ENCODE measurements at places on chromosomes 16 and 17.

DNA sequence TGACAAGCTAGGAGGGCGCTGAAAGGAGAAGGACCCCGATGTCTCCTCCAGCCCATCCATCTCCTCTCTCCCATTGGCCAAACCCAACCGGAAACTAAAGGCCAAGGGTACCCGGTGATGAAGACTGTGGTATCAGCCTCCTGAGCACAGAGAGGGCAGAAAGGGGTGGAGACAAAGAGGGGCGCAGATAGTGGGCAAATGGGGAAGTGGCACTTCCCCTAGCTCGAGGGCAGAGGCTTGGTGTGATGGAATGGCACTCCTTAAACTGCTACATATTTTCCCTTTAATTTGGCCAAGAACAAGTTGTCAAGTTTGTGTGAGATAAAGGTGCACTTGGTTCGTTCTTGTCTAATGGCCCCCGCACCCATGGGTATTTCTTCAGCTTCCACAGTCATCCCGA lies 27.8 kb downstream of the IL4R start:
- peak; percentile 29 for DNase-seq

- no peak for DNase-seq
These were observed 37.2 kb downstream of the GSE1 start for GRCh38 chr16:85650135-85650843.

DNA sequence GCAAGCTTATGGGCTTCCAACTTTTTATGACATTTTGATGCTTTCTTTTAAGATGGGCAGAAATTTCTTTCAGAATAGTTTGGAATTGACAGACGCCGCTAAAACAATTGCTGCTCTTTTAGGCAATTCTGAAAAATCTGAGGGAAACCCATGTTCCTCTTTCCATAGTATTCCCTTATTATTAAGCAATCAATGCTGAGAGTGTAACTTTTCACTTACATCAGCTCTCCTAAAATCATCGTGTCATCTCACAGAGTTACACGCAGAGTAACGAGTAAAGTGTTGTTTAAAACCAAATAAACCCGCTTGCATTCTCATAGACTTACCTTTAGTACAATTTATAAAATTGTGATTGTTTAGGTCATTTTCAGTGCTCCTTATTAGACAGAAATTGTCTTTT lies 150.6 kb downstream of the MAF start:
- DNase-seq = no peak

GRCh38 chr17:67725373-67725791 lies 7.6 kb downstream of the NOL11 start:
- peak; percentile 19 for DNase-seq

DNA sequence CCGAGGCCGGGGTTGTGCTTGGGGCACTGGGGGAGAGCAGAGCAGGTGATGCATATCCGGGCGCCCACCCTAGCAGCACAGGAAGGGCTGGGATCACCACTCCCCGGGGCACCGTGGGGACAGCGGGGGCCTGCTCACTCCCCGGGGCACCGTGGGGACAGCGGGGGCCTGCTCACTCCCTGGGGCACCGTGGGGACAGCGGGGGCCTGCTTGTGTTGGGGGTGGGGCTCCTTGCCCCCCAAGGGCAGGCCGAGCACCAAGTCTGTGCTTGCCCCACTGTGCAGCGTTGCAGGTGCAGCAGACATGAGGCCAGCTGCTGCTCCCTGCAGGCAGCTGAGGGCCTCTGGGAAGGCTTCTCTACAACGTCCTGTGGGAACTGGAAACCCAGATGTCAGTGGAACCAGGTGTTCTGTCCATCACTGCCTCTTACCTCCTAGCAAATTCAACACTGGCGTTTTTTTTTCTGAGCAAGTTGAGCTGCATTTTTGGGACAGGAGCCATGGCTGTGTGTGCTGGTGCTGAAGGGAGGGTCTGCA lies 25.0 kb upstream of the ZNF750 start:
- no peak for DNase-seq

GRCh38 chr17:61409301-61410112 lies 9.9 kb downstream of the TBX2 start:
- DNase-seq = peak; percentile 15

DNA sequence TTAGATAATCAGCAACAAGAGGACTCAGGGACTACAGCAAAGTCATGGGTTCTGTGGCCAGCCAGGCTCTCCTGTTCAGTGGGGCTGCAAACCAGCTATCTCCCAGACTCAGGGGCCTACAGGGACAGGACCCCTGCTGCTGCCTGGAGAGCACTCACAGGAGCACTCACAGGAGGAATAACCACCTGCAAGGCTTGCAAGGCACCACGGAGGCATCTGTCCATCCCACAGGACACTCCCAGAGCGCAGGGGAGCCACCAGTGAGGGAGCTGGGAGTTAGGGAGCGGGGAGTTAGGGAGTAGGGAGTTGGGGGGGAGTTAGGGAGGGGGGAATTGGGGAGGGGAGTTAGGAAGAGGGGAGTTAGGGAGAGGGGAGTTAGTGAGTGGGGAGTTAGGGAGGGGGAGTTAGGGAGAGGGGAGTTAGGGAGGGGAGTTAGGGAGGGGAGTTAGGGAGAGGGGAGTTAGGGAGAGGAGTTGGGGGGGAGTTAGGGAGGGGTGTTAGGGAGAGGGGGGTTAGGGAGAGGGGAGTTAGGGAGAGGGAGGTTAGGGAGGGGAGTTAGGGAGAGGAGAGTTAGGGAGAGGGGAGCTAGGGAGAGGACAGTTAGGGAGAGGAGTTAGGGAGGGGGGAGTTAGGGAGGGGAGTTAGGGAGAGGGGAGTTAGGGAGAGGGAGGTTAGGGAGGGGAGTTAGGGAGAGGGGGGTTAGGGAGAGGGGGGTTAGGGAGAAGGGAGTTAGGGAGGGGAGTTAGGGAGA lies 5.7 kb downstream of the CANT1 start:
- DNase-seq = no peak

GRCh38 chr16:54277845-54278703 lies 8.5 kb downstream of the IRX3 start:
- no peak for DNase-seq

- DNase-seq = no peak
These were observed 8.4 kb downstream of the TNFAIP1 start for GRCh38 chr17:28344011-28344410.

- DNase-seq = no peak
These were observed 344 bp downstream of the CNTNAP4 start for GRCh38 chr16:76277460-76278030.

GRCh38 chr16:1650131-1650530 lies 27.9 kb upstream of the JPT2 start:
- no peak for DNase-seq

DNA sequence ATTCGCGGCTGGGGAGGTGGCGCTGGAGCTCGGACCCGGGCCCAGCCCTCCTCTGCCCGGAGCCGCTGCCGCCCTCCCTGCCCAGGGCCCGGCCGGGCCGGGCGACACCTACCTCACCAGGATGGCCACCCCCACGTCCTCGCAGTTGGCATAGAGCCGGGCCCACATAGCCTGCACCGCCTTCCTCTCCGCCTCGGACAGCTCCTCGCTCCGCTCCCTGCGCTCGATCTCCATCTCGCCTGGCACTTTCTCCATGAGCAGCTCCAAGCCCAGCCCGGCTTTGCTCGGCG lies 276 bp downstream of the CYGB start:
- DNase-seq = no peak

- DNase-seq = no peak
These were observed 143.4 kb downstream of the IRF8 start for GRCh38 chr16:86042393-86042792.

GRCh38 chr17:69870091-69870530 lies 204.9 kb upstream of the KCNJ16 start:
- DNase-seq = no peak

- no peak for DNase-seq
These were observed 35.5 kb downstream of the UBN1 start for GRCh38 chr16:4882633-4883285.

- no peak for DNase-seq
These were observed 829 bp downstream of the DHRS7B start for GRCh38 chr17:21127509-21128077.

DNA sequence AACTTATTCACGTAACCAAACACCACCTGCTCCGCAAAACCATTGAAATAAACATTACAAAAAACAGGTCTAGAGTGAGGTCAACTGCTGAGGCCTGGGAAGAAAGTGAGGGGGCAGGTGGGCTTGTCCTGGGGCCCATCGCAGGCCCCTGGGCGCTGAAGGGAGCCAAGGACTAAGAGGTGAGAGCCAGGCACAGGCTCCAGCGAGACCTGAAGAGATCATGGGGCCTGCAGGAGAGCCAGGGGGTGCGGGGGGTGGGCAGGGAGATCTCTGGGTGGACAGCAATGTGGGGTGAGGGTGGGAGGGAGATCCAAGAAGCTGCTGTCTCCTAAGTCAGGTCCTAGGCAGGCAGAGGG lies 7.9 kb downstream of the ARHGAP27 start:
- no peak for DNase-seq

GRCh38 chr16:20675488-20676267 lies 21.8 kb downstream of the ACSM1 start:
- DNase-seq = peak; percentile 46

- no peak for DNase-seq
These were observed 76.3 kb downstream of the AMFR start for GRCh38 chr16:56349086-56349415.

GRCh38 chr17:17355426-17355825 lies 52.3 kb downstream of the NT5M start:
- no peak for DNase-seq

GRCh38 chr17:49360796-49361128 lies 1.3 kb downstream of the ZNF652 start:
- DNase-seq = no peak

- no peak for DNase-seq
These were observed 6.5 kb downstream of the MT1X start for GRCh38 chr16:56688762-56689161.

- DNase-seq = peak; percentile 97
These were observed 1.9 kb downstream of the MED11 start for GRCh38 chr17:4733073-4733531.

- no peak for DNase-seq
These were observed 43.4 kb downstream of the MEAK7 start for GRCh38 chr16:84461029-84461412.

DNA sequence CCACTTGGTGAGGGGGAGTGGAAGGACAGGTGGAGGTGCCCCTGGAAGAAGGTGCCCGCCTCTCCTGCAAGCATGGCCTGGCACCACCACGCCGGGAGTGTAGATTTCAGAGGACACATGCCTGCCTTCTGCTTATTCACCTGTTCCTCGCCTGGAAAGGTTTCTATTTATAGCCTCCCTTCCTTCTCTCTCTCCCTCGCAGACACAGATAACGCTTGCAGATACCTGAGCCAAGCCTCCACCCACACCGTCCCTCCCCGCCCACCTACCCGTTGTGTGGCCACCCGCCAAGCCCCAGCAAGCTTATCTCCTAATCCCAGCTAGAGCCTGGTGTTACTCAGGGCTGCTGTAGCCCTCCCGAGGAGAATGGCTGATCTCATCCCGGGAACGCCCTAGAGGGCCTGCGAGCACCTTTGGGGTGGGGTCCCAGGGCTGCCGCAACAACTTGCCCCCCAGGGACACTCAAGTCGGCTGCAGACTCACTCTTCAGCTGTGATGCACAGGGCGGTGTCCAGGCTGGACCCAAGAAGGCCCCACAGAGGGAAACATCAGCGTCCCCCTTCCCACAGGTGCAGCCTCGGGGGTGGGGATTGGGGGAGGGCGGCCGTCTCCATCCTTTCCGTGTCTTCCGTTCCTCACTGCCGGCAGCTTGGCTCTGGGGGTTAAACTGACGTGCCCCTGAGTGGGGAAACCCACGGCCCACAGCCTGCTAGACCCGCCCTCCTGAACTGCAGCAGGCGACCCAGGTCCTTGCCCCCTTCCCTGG lies 1.9 kb upstream of the SNAI3 start:
- no peak for DNase-seq

Measured in MV-4-11 (cell line).